ENCODE measurements at places on chromosomes 13 and 19.
A peak's percentile ranks its signal among the peaks of the same experiment; 100 is the strongest.

GRCh38 chr13:74287724-74288169 lies 153.5 kb upstream of the KLF12 start:
- peak; percentile 67 for DNase-seq

- peak; percentile 51 for DNase-seq
Observed at GRCh38 chr19:38264486-38265212, at the start of gene SPINT2. TSS of gene SPINT2 (plus strand) at chr19:38264573. CDS start at chr19:38264893, 320 bp downstream.

GRCh38 chr13:102779436-102780159 lies 6.0 kb upstream of the TEX30 start:
- no peak for DNase-seq

DNA sequence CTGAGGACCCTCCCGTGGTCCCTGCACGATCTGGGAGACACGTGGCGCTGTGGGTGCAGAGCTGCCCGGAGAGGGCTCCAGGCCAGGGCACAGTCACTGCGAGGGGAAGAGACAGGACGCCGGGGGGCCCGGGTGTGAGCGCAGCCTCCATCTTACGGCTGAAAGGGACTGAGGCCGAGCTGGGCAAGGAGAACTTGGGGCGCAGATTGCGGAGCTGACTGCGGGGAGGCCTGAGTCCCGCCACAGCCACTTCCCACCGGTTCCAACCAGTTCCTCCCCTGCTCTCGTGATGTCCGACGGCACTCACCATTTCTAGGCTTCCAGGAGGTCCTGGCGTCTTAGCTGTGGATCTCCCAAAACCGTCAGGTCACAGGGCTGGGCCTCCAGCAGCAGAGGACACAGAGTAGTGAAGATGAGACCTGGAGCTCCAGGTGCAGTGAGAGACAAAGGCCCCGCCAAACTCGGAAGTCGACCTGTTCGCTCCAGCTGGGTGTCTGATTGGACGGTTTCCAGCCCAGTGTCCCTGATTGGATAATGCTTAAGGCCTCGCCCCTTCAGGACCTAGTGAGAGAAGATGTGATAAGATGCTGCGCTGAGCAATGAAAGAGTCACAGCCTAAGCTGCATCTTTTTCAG lies 4.8 kb upstream of the ZNF253 start:
- DNase-seq: peak; percentile 44

GRCh38 chr19:38850976-38851621 lies 1.3 kb upstream of the HNRNPL start:
- DNase-seq: peak; percentile 49

- no peak for DNase-seq
Observed at GRCh38 chr13:31591642-31592233, 147.6 kb upstream of the RXFP2 start.

GRCh38 chr19:4555657-4556561 lies 3.6 kb downstream of the SEMA6B start:
- DNase-seq: no peak

DNA sequence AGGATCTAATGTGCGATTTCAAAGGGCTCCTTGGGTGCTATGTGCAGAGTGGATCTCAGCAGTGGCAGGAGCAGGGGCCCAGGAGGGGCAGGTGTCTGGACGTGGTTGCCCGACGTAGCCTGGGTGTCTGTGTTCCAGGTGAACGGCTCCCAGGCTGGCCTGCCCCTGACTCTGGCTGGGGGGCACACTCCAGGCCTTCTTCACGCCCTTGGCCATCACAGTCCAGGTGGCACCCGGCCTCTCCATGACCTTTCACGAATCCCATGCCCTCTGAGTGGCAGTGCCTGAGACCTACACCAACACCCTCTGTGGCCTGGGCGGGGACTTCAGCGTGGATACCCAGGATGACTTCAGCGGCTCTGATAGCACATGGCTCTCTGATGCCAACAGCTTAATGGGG lies 11.3 kb upstream of the FXYD3 start:
- DNase-seq: no peak

DNA sequence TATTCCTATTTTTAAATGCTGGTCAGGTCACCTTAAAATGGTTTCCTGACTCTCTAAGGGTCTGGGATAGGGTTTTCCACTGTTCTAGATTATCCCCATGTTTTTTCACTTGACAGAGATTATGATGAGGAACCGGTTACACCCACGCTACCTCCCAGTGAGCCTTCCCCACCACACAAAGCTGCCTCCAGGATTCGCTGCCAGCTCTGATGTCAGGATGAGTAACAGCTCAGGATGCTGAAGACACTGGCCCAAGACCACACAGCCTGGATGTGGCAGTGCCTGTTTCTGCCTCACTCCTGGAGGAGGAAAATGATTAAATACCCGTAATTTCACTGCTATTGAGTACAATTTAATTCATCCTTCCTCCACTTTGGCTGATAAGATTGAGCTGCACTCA lies 22.9 kb downstream of the ZNF114 start:
- DNase-seq: no peak

GRCh38 chr19:55686311-55687050 lies 11.5 kb downstream of the EPN1 start:
- DNase-seq: no peak

GRCh38 chr19:39398297-39398864 lies 7.2 kb downstream of the MED29 start:
- DNase-seq: peak; percentile 53

GRCh38 chr13:113305208-113305607 lies 8.2 kb downstream of the LAMP1 start:
- DNase-seq: no peak

GRCh38 chr13:84777316-84777715 lies 895.0 kb upstream of the SLITRK1 start:
- no peak for DNase-seq

GRCh38 chr19:5951338-5951861 lies 26.5 kb downstream of the RANBP3 start:
- DNase-seq: no peak

DNA sequence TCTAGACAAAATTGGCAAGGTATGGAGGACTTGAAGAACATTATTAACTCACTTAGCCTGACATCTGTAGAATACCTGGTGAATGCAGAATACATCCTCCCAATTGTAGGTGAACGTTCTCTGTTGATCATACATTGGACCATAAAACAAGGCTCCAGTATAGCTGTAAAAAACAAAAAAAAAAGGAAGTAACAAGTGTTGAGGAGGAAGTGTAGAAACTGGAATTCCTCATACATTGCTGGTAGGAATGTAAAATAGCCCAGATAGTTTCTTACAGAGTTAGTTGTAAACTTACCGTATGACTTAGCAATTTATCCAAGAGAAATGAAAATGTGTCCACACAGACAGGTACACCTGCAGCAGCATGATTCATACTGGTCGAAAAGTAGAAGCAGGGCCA lies 44.8 kb downstream of the TSSK6 start:
- no peak for DNase-seq

DNA sequence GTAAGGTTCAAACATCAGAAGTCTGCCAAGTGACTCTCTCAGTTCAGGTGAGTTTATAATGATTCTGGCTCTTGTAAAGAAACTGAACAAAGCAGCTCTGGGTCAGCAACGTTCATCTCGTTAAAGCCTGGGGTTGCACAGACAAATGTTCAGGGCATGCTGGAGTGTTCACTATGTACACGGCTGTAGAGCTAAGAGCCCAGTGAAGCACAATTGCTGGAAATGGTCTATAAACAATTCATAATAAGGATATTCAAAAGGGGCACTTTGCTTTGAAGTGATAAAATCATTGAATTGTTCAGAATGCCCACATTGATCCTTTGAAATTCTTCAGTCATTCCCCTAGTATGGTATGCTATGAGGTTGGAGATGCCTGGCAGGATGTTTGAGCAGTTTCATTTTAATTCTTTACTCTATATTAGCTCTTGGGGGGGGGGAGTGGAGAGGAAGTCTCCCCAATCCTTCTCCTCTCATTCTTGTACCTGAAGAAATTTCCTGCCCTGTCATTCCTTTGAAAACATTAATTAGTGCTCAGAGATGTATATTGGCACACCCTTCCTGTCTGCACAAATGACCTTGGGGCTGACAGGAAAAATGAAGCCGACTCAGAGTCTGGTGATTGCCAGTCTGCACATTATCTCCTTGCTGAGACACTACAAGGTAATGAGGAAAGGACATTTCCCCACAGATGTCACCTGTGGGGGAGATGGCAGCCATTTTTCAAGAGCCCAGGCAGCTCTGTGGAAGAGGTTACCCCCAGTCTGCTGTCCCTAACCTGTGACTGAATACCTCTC lies 145.5 kb downstream of the DLEU7 start:
- no peak for DNase-seq
